Globus pallidus (tissue), 1 donor: ENCODE measurements at places on chromosomes 7 and 10.

DNA sequence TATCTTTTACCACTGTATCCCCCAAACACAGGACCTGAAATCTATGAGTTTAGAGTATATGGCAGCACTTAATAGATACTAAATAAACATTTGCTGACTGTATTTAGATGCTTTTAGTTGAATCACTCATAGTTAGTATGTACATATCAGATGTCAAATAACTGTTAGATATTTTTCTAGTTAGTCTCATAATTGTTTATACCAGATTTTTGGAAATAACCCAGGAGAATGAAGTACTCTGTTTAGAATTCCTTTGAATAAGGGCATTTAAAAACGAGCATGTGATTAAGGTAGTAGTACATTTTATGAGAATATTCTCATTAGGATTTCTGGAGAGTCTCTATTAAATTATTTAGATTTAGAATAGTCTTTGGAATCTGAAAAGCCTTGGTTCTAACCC lies 22.3 kb upstream of the ZEB1 start:
- DNase-seq = no peak

DNA sequence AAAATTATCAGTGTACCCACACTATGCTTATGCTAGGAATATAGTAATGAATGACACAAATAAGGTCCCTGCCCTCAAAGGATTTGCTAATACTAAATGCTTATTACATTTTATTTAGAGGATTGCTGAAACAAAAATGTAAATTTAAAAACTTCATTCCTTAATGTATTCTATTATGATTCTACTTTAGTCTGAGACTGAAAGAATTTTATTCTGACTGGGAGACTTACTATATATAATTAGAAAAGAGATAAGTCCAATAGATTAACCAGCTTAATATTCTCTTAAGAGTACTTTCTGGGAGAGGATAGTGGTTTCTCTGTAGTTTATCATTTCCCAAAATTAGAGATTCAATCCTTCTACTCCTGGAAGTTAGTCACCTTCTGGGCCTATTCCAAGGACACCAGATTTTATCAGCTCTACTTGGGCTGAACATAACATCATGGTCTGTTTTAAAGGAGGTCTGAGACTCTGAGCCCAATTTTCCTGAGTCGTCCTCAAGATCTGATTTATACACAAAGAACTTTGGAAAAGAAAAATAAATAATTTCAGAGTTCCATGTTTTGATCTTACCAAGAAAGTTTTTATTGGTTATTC lies 41.1 kb downstream of the ASZ1 start:
- DNase-seq = no peak

GRCh38 chr10:131318814-131319213 lies 7.3 kb upstream of the TCERG1L start:
- no peak for DNase-seq

- no peak for DNase-seq
These were observed 67.5 kb downstream of the PFKFB3 start for GRCh38 chr10:6269953-6270867.

GRCh38 chr7:91235211-91235832 lies 28.9 kb upstream of the FZD1 start:
- DNase-seq = no peak

- DNase-seq = no peak
These were observed 81.4 kb downstream of the ADCYAP1R1 start for GRCh38 chr7:31133497-31133896.

DNA sequence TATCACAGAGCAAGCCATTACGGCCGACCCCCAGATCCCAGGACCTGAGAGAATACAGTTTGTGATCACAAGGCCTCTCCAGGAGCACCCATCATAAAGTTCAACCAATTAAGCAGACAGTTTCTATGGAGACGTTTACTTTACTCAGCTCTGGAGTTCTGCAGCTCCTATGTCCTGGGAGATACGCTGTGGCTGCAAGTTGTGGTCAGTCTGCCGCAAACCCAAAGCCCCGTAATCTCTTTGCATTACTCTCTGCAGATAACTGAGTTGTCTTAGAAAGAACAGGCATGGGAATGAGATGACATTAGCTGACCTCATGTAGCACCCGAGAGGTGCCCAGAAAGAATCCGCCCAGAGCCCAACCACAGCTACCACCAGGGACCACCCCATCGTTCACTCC lies 305.1 kb downstream of the FGFR2 start:
- no peak for DNase-seq

GRCh38 chr7:33109005-33109757 lies at the start of gene RP9:
Gene RP9 (minus strand): TSS chr7:33109404. CDS start chr7:33109372, 32 bp downstream.
- DNase-seq = peak; percentile 62

DNA sequence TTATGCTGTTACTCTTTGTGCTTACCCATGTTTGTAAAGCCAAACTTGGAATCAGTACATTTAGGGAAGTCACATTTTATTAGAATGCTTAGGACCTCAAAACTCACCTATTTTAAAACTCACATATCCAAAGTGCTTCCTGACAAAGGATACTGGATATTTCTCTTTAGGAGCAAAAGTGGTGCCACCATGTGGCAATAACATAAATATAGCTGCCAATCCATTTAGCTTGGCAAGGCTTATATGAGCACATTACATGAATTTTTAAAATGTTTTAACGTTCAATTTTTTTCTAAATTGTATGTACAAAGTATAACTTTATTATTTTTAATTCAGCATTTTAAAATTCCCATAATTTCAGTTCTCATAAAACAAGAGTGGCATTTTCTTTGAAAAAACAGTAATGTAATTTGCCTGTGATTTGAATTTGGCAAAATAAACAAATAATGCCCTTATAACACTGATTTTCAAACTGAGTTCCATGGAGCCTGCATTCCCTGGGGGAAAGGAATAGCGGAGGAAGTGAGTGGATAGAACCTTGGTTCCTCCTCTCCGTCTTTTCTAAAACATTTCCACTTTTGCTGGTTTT lies 75.4 kb downstream of the HDAC9 start:
- DNase-seq = peak; percentile 60

DNA sequence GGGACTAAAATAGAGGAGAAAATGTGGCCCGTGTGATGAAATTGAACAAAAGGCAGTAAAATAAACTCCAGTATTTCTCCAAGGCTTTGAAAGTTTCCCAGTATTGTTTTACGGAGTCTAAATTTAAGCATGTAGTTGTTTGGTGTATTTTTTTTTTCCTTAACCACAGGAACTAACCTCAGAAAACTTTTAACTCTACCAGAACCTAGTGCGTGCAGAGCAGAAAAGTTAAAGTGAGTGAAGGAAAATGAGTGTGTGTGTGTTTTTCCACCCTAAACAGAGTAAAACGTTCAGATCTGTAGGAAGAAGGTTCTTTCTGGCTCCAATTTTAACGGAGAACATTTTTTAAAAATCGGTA lies 812 bp downstream of the PROSER2 start:
- no peak for DNase-seq

DNA sequence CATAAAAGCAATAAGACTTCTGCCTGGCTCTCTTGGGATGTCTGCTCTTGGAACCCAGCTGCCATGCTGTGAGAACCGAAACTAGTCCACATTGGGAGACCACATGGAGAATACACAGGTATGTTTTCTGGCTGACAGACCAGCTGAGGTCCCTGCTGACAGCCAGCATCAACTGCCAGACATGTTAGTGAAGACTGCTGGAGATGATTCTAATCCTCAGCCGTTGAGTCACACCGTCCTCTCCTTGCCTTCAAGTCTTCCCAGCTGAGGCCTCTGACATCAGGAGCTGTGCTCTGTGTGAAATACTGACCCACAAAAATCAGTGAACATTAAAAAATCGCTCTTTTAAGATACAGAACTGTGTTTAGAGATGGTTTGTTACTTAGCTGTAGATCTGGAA lies 36.9 kb upstream of the AGR2 start:
- DNase-seq = no peak

DNA sequence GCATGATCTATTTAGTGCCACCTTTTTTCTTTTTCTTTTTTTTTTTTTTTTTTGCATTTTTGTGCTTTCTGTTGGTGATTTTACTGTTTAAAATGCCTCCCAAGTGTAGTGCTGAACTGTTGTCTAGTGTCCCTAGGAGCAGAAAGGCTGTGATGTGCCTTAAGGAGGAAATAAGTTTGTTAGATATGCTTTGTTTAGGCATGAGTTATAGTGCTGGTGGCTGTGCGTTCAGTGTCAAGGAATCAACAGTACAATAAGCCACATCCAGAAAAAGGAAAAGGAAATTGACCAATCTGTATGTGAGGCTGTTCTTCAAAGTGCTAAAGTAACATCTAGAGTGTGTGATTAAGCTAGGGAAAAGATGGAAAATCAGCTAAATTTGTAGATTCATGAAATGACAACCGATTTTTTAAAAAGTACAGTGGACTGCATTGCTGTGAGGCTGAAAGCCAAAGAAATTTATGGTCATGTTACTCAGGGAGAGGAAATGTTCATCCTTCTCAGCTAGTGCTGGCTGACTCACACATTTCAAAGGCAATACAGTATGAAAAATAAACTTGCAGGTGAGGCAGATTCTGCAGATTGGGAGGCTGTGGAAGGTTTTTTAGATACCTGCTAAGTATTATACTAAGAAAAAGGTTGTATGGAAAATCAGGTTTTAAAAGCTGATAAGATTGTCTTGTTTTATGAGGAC lies 122.7 kb upstream of the ADCY1 start:
- DNase-seq = no peak

DNA sequence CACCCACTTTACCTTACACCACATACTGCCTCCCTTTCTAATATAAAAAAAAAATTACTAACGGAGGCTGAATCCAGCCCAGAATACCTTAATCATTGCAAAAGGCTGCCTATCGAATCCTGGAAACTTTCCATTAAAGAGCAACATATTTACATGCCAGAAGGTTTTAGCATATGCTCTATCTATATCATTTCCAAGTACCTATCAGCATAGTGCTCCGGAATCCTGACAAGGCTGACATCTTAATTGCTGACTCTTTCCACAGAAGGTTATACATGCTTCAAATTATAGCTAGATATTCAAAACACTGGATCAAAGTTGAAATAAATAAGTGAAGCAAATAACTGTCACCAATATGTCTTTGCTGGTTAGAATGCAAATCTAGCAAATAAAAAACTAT lies 170.9 kb upstream of the CDK1 start:
- DNase-seq = no peak

- no peak for DNase-seq
These were observed 90.9 kb downstream of the MLLT10 start for GRCh38 chr10:21624951-21625350.

DNA sequence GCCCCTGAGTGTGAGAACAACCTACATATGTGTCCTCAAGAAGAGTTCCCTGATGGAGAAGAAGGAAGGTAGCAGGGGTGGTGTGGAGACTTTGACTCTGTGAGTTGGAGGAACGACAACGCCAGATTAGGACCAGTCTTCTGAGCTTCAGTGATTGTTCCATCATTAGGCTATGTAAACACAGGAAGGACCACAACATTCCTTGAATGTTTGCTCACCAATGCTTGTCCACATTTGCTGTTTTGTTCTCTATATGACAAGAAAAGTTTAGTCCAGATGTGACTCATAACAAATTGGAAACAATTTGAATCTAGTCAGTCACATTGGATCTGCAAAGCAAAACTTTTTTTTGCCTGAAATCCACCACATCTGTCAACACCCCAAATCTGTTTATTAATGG lies 62.7 kb downstream of the ENTPD1 start:
- no peak for DNase-seq

DNA sequence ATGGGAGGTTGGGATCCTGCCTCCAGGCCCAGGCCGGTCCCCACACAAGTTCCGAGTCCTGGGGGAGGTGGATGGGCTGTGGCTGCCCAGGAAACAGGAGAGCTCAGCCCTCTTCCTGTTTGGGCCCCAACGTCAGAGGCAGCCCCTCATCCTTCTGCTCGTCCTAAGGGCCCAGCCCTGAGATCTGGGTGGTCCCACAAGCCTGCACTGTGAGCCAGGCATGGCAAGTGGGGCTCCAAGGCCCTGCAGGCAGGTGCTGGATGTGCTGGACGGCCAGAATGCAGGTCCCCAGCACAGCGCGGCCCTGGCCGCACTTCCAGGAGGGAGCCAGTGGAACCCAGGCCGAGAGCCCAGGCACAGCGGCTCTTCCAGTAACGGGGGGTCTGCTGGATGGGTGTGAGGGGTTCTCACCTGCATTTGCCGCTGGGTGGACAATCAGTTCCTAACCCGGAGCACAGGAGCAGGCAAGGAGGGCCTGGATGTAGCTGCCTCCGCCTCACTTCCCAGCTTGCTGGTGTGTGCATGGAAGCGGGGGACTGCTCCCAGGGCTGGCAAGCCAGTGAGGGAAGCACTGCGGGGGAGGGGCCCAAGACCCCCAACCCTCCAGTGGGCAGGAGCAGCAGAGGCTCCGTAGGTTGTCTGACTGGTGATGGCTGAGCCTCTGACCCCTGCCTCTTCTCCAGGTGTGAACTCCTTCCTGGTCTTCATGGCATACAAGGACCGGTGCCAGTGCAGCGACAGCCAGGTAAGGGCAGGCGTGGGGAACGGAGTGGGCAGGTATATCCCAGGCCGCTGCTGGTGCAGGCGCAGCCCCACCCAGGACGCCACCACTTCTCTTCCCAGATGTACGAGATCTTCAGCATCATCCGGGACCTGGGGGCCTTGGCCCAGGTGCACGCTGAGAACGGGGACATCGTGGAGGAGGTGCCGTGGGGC lies 9.7 kb downstream of the DPYSL4 start:
- DNase-seq = no peak

- DNase-seq = no peak
These were observed 115.3 kb downstream of the DGKI start for GRCh38 chr7:137731436-137731835.

- DNase-seq = no peak
These were observed 70.9 kb downstream of the AMZ1 start for GRCh38 chr7:2758673-2759616.

GRCh38 chr10:131915990-131916766 lies 15.4 kb downstream of the PPP2R2D start:
- DNase-seq = no peak
